ENCODE measurements at places on chromosomes 3 and 15. TPM values are rescaled to one million over a fixed set of nuclear protein-coding genes. Genes with fewer than 3 reads are reported as not detected.

- DNase-seq, result peak; percentile 25
These were observed 24.1 kb upstream of the ARHGEF3 start for GRCh38 chr3:56825567-56826438.

GRCh38 chr15:73740152-73741048, 12.8 kb downstream of the INSYN1 start:
- DNase-seq, result no peak

DNA sequence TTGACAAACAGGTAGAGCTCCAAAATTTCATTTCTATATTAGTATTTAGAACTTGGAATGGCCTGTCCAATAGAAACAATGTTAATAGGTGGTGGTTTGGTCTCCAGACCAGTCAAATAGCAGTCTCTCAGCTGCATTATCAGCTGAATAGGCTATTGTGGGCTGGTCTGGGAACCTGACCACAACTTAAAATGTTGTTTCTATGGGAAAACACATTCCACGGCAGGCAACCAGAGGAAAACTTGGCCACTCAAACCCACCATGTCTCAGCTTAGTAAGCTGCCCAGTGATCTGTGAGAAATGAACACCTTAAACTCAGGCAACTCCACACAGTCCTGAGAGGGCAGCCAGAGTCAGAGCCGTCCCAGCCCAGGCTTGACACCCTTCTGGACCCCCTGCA, 20.4 kb downstream of the FBN1 start:
- DNase-seq, result no peak

DNA sequence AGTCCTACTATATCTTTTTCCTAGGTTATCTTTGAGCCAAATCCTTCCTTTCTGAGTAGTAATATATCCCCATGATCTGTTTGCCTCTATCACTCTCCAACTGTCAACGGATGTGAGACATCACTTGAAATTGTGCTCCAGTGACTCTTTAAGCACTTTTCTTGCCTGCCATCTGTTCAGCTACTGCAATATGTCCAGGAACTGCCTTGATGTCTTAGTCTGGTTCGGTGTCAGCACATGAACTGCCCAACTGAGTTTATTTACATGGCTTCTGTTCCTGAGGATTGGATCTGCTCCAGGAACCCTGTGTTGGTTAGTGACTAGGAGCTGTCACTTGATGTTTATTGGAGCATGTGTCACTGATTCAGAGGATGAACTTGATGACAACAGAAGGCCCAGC, 116.5 kb downstream of the SLC9A9 start:
- no peak for DNase-seq

DNA sequence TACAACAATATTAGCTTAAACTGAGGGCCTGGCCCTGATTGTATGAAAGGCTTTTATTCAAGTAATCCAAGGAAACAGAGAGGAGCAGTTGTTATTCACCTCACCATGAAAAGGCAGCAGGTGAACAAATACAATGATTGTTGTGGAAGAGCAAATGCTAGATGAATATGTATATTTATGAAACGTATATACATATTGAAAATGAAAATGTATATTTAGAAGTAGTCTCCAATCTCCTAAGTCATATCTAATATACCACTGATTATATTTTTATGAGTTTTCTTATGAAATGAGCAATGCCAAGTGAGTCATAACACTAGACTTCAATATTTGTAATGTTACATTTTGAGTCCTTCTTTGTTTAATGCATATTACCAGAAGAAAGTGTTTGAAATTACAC, 116.2 kb upstream of the KCNMB2 start:
- DNase-seq, result no peak

NMB gene
- 5.4 TPM for total RNA-seq

DNA sequence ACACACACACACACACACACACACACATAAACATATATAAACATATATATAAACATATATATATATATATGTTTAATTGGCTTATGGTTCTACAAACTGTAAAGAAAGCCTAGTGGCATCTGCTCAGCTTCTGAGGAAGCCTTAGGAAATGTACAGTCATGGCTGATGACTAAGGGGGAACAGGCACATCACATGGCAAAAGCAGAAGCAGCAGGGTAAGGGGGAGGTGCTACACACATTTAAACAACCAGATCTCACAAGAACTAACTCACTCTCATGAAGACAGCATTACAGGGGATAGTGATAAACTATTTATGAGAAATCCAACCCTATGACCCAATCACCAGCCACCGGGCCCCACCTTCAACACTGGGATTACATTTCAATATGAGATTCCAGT, 922.9 kb downstream of the SI start:
- no peak for DNase-seq
